ENCODE measurements at places on chromosomes 2 and 18.

DNA sequence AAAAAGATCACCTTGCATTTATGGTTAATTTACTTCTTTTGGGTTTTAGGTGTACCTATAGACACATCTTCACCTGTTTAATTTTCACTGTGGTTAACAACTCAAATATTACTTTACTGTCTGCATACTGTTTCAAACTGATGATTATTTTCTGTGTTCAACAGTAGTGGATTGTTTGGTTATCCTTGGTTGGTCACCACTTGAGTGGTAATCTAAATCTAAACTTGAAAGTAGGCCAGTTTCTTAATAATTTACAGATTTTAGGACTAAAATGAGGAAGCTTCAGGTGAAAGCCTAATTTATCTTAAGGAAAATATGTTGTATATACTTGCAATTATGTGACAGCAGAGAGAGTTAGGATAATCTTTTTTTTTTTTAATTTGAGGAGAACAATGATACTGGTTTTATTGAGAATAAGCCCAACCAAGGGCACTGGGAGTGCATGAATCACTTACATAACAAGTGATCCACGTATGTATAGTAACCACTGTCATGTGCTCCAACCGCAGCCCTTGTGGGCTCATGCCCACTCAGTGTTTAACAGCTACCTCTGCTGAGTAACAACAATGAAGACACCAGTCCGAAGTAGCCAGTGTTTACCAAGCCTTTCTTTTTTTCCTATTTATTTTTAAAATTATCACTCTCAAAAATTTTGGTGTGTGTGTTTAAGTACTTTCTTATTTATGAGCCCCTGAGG is 31.0 kb upstream of the WDSUB1 start:
- no peak for DNase-seq

- DNase-seq: no peak
These were observed 142.0 kb downstream of the PRKCE start for GRCh38 chr2:45793305-45793962.

GRCh38 chr18:70622622-70623419 is 334.0 kb downstream of the SOCS6 start:
- no peak for DNase-seq

DNA sequence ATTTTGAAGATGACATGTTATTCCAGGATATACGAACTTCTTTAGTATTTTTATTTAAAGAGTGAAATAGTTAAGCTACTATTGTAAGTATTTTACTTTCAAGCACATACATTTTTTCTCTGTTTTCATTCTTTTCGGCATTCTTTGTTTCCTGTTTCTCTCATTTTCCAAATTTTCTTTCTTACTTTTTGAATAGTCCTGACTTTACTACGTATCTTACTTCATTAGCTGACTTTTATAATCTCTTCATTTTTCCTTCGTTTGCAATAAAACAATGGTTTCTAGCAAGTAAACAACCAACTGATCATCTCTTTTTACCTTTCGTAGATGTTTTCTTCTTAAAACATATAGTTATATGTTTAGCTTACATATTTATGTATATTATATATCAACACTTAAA is 11.8 kb downstream of the CAVIN2 start:
- no peak for DNase-seq

GRCh38 chr2:180938451-180938850 is 42.0 kb upstream of the UBE2E3 start:
- no peak for DNase-seq

- DNase-seq: no peak
These were observed 266.8 kb downstream of the NDUFA10 start for GRCh38 chr2:239758279-239758877.

DNA sequence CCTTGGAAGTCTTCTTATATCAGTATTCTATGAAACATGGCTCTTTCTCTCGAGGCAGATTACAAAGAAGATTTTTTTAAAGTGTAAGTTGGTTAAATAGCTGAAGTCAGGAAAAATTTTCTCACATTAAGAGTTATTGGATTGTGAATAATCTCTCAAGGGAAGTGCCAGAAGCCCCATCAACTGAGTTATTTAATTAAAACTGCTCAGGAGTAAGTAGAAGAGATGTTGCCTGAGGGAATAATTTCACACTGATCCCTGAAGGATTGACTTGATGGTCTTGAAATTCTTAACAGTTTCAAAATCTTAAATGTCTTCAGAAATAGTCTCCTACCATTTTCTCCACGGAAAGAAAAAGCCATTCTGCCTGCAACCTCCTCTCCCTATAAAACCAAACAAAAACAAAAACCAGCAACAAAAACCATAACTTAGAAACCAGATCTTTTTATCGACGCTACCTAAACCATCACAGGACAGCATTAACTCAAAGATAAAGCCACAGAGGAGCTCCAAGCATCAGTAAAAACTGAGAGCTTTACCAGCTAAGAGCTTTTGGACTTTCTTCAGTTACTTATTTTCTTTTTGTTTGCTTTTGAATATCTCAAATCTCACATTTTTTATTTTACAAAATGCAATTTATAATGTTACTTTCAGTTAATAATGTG is 12.9 kb downstream of the CD226 start:
- no peak for DNase-seq
